ENCODE measurements at places on chromosomes 1 and 21.
A peak's percentile ranks its signal among the peaks of the same experiment; 100 is the strongest.

DNA sequence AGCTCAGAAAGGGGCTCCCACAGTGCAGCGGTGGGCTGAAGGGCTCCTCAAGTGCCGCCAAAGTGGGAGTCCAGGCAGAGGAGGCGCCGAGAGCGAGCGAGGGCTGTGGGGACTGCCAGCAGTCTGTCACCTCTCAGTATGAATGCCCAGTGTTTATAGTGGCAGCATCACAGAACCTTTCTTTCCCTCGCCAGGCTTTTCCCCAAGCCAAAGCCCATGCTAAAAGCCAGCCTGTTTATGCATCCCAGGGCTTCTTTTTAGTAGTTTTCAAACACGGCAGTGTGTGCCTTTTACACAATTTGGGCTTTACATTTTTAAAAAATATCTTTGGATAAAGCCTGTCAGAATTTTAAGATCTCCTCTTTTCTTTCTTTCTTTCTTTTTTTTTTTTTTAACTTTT lies 70.6 kb downstream of the CENPF start:
- DNase-seq: no peak

DNA sequence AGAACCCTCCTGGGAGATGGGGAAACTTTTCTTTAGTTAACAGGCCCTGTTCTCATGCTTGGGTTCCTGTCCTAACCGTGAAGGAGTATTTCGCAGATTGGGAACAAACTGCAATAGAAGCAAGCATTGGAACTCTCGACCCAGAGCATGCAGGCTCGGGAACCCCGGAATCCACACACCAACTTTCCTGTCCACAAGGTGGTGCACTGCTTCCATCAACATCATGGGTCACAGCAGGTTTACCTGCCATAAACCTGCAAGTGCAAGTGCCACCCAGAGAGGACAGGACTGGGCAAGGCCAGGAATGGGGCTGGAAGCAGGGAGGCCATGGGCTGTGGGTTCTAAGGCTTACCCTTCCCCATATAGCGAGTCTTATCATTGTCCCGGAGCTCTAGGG lies 6.9 kb downstream of the ENO1 start:
- no peak for DNase-seq

GRCh38 chr1:229110986-229111385 lies 159.9 kb upstream of the RAB4A start:
- no peak for DNase-seq

- no peak for DNase-seq
These were observed 41.7 kb downstream of the EDN2 start for GRCh38 chr1:41442697-41443251.

- no peak for DNase-seq
These were observed 85.3 kb downstream of the NPHP4 start for GRCh38 chr1:5906966-5907365.

GRCh38 chr1:181398544-181398943 lies 84.8 kb upstream of the CACNA1E start:
- peak; percentile 17 for DNase-seq

- no peak for DNase-seq
These were observed 381.1 kb upstream of the PKN2 start for GRCh38 chr1:88302843-88303486.

GRCh38 chr1:216119600-216119999 lies 303.6 kb downstream of the USH2A start:
- DNase-seq: no peak

GRCh38 chr1:79079770-79080169 lies 73.2 kb upstream of the ADGRL4 start:
- no peak for DNase-seq

DNA sequence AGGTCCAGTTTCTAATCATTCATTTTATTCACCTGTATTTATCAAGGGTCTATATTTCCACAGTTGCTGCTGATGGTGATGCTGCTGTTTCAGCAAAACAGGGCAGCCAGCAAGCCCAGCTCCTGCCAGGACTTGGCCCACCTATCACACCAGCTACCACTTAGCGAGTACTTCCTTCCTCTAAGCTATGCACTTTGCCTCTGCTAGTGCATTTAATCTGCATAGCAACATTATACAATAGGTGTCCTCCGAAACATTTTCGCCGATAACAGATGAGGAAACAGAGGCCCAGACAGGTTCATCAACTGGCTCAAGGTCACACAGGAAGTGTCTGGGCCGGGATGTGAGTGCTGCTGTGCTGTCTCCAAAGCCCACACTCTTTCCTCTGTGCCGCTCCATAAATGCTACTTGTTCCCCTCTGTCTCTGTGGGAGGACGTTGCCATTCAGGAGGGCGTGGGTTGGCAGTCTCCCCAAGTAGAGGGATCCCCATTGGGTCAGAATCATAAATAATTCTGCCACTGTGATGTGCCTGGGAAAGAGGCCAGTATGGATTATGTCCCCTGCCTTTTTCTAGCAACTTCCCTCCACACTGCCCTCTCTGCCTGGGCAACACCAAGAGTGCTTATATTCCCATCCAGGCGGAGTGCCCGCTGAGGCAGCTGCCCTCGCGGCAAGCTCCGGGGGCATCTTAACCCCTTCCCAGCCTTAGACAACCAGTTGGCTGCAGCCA lies 9.4 kb upstream of the PLEKHA6 start:
- DNase-seq: no peak

DNA sequence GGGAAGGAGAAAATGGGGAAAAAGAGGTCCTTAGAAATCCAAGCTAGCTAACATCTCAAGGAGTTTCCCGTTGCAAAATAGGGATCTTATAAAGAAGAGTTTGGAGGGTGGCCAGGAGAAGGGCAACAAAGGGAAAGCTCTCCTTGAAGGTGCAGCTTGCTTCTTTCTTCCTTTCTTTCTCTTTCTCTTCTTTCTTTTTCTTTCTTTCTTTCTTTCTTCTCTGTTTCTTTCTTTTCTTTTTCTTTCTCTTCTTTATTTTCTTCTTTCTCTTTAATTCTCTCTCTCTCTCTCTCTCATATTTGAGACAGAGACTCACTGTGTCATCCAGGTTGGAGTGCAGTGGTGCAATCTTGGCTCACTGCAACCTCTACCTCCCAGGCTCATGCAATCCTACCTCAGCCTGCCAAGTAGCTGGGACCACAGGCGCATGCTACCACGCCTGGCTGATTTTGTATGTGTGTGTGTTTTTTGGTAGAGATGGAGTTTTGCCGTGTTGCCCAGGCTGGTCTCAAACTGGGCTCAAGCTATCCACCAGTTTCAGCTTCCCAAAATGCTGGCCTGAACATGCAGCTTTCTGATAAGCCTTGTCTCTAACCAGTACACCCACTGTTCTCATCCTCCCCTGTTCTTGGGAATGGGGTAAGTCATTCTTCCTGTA lies 44.4 kb downstream of the RNF11 start:
- DNase-seq: no peak

GRCh38 chr1:243528459-243529121 lies 272.7 kb downstream of the SDCCAG8 start:
- no peak for DNase-seq
